ENCODE measurements at places on chromosomes 5 and 9. TPM values are rescaled to one million over a fixed set of nuclear protein-coding genes. Genes with fewer than 3 reads are reported as not detected.

- no peak for DNase-seq
These were observed 144.9 kb downstream of the FGF1 start for GRCh38 chr5:142540922-142541422.

GRCh38 chr5:180301253-180301652, 9.4 kb upstream of the MAPK9 start:
- DNase-seq = no peak

- DNase-seq = no peak
These were observed 610.4 kb upstream of the NUDT12 start for GRCh38 chr5:104172976-104173375.

DNA sequence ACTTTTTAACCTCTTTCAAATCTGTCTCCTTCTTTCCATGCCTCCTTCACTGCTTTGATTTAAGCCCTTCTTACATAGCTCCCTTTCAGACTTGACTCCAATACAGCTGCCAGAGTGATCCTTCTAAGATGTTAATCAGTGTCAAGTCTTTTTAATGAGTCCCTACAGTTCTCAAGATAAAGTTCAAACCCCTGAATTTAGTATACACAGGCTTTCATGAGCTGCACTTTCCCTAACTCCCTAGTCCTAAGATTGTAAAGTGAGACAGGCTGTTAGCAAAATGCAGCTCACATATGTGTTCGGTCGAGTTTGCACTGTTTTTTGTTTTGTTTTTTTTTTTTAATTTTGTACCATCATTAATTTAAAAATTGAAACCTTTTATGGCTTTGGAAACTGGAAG, 190.4 kb upstream of the VCAN start:
- DNase-seq = no peak

DNA sequence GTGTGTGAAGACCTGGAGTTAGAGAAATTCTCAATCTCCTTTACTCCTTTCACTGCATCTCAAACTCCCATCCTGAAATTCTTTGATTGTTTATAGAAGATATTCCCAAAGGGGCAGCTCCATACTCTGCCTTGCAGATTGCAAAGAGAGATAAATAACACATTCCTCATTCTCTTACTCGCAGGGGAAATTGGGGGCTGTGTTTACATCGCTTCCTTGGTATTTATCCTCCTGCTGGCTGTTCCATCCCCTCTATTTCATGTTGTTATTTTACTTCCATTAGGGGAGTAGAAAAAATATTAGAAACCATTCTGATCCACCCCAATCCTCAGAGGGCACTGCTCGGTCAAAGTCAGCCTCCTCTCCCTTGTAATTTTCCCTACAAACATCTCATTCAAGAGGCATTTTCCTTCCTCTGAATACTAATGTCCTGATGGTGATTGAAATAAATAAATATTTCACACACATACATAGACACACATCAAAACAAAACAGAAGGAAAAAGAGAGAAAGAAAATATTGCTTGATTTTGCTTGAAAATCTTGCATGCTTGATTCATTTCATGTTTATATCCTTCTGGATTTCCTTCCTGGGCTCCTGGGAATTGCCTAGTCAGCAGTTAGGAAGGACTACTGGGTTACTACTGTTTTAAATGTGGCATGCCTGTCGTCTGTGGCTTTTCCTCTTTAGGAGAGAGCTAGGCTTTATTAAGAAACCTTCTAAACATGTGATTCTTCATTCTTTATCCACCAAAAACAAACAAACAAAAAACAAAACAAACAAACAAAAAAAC, 420.1 kb upstream of the PAPPA start:
- DNase-seq = no peak

- DNase-seq = peak; percentile 88
These were observed 123.1 kb upstream of the ANKRD55 start for GRCh38 chr5:56356121-56356835.

GRCh38 chr5:22910523-22910922, 57.4 kb upstream of the CDH12 start:
- DNase-seq = no peak

DNA sequence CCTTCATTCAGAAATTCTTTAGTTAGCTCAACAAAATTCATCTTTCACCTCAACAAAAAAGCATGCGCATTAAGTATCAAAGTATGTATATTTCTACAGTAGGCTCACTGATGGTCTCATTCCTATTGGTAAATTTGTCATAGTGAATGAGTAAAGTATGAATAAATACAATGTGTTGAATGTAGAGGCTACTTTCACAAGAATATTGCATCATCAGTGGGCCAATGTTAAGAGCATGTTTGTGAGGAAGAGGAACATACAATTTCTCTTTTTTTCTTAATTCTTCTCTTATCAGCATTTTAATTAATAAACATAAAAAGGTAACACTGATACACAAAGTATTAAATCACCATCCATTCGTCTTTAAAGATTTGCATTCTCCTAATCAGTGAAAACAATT, 505.1 kb downstream of the CETN3 start:
- DNase-seq = no peak

DNA sequence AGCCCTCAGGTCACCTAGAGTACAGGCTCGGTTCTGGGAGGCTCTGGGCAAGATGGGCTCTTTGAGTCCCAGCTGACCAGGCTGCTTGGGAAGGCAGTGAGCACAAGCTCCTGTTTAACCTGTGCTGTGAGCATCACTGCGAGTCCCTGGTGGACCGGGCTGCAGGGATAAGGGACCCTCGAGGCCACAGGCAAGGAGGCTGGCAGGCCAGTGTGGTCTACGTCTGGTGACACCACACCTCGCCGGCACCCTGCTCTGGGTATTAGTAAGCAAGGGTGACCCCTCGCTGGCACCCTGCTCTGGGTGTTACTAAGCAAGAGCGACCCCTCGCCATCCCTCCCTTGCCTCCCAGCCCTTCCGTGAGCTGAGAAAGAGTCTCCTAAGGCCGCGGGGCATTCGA, 125.9 kb upstream of the FOXD4L5 start:
- DNase-seq = no peak

DNA sequence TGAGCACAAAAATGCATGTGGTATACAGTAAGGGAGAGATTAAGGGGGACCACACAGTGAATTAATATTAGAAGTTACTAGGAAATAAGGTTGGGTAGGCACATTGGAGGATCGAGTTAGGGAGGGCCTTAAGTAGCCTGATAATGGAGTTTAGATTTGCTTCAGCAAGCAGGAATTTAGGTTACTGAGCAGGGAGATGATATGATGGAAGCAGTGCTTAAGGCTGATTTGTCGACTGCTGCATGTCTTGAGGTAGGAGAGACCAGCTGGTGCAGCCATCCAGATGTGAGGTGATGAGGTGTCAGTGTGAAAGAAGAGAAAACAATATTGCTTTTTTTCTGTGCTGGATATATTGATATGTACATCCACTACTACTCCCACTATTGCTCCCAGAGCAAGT, 55.2 kb upstream of the ACTBL2 start:
- no peak for DNase-seq

DNA sequence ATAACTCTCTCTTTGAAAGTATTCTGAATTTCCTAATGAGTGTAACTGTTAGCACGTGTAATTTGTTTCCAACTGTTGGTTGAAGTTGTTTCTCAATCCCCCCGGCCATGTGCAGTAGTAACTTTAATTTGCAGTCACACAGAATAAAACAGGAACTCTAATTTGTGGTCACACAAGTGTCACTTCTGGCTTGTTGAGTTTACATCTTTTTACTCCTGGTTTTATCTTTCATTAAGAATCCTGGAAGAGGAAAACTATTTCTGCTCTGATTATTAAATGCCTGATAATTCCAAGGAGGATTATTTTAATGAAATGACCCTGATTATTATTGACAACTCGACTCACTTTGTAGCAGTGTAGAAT, 1.2 kb downstream of the SCAMP1 start:
- DNase-seq = no peak

- DNase-seq = no peak
These were observed 1158.6 kb downstream of the CDH12 start for GRCh38 chr5:21694567-21694966.

DNA sequence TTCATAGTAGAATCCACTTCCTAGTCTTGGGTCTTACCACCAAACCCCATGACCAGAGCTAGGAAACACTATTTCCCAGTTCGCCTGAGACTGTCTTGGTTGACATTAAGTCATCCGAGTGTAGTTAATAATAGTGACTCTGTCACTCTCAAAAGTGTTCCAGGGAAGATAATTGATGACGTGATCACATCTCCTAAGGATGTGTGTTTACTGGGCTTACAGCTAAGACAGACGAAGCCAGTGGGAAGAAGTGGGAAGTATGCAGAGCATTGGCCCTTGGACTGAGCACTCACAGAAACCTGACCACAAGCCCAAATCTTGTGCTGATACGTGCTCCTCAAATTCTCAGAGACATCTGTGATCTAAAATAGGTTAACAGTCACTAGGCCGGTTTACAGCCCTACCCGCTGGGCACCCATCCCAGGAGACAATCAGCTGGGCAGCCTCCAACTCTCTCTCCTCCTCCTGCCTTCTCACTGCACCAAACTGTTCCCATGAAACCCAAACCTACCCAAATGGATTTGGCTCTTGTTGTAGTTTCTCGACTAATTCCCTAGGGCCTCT, 316.6 kb downstream of the TLE1 start:
- DNase-seq = no peak

GRCh38 chr5:138352071-138352721, at the start of gene KDM3B:
Gene KDM3B, plus strand, starts transcription at chr5:138352685. Its CDS starts 111 bp downstream, at chr5:138352796.
- DNase-seq = peak; percentile 94

DNA sequence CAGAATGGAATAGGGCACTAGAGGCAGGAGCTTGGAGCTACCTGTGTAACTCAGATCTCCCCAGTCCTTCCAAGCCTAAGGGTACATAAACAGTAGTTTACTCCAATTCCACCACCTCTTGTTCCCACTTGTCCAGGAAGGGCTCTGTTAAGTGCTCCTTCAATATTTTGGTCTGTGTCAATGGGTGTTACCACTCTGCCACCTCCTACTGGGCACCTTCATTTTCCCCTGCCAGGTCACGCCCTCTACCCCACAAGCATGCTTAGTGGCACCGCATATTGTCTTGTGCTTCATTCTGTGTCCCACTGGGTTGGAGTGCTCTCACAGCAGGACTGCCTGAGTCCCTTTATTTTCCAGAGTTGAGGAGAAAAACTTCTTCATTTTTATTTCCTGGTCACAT, 459.8 kb downstream of the ARHGEF28 start:
- no peak for DNase-seq

GRCh38 chr5:103366918-103367549, 108.5 kb downstream of the MACIR start:
- no peak for DNase-seq

DNA sequence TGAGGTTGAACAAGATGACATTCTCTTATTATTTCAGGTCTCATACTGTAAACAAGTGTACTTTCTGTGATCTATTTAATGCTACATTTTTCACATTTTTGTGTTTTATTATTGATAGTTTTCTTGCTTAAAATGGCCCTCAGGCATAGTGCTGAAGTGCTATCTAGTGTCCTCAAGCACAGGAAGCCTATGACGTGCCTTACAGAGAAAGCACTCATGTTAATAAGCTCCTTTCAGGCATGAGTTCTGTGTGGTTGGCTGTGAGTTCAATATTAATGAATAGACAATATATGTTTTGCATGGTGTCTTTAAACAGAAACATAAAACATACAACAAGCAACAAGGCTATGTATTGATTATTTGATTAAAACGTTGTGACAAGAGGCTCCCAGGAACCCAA, 450.1 kb downstream of the PLK2 start:
- DNase-seq = no peak

DNA sequence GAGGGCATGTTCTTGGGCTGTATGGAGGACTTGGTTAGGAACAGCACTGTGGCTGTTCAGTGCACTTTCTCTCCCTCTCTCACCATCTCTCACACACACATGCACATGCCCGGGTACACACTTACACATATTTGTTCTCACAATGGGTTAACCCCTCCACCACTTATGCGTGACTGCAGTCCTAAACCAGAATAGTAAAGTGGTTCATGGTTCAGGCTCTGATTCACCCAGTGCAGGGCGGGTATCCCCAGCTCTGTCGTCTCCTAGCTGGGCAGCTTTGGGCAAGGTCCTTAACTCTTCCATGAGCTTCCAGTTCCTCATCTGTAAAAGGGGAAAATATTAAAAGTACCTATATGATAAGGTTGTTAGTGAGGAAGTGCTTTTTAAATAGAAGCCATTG, 45.3 kb upstream of the GALNT10 start:
- DNase-seq = no peak

GRCh38 chr5:114362197-114362976, 517 bp downstream of the KCNN2 start:
- no peak for DNase-seq

The WHRN gene
- 0.78 TPM for total RNA-seq

The MEGF10 gene
- total RNA-seq = not detected

The ANKRD34B gene
- not detected for total RNA-seq

The OR1J4 gene
- total RNA-seq = not detected

The PHF24 gene
- total RNA-seq = not detected

The N4BP3 gene
- 0.39 TPM for total RNA-seq

The IL17B gene
- total RNA-seq = not detected
